Kidney (tissue), 22 donors: ENCODE measurements at places on chromosomes 3 and 15. TPM values are rescaled to one million over a fixed set of nuclear protein-coding genes. Genes with fewer than 3 reads are reported as not detected.

DNA sequence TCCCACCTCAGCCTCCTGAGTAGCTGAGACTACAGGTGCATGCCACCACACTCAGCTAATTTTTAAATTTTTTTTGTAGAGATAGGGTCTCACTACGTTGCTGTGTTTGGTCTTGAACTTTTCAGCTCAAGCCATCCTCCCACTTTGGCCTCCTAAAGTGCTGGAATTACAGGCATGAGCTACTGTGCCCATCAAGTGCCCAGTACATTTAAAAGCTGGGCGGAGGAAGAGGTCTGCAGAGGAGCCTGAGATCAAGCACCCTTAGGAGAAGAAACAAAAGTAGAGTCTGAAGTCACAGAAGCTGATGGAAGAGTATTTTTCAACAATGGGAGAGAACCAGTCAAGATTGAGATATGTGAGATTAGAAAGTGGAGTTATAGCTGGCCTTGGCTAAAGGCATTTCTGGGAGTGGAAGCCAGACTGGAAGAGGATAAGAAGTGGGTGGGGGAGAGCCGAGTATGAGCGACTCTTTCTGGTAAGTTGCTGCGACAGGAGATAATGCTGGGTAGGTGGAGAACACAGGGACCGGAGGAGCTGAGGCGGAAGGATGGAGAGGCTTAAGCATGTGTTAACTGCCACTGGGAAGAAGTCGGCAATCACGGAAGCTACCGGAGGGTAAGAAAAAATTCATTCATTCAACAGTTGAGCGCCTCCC lies 782 bp upstream of the IREB2 start:
- no peak for DNase-seq

DNA sequence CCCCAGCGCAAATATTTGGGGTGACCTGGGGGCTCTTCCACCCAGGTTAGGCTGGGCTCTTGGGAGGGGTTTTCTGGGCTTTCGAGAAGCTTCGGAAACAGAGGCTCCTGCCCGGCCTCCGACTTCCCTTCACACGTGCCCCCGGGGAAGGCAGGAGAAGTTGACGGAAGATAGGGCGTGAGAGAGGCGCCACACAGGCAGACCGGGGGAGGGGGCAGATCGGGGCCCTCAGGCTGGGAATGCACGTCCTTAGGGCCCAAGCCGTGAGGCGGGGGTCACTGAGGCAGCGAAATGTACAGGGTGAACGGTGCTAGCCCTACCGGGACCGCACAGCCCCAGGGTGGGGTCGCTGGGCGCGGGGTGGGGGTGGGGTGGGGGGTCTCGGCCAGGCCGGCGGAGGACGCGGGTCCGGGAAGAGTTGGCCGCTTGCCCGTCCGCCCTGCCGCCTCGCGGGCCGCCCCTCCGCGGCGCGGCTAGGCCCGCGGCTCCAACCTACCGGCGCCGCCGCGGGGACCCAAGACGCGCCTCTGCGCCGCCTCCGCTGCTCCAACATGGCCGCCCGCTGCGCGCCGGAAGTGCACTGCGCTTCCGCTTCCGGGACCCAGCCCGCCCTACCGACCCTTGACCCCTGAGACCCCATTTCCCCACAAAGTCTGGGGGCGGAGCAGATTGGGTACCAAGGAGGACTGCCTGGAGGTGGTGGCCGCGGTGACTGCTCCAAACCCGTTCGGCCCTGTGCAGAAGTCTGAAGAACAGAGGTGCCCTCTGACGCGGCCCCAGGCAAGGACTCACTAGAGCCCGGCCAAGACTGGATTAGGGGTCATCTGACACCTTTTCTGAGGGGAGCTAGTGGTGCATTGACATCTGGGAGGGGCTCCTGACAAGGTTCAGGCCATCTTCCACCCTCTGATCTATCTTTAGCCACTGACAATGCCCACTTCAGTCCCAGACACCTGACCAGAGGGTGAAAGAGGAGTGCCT lies at the start of gene CCDC71:
TSS of gene CCDC71 (minus strand) at position 561 of the 981 bp plus-strand sequence. CDS start 2,123 bp downstream, outside the sequence.
- peak; percentile 91 for DNase-seq

- no peak for DNase-seq
Observed at GRCh38 chr3:32405155-32405554, 13.5 kb downstream of the CMTM7 start.

CADM2 gene
- 0.25 TPM for total RNA-seq

GNAT1 gene
- not detected for total RNA-seq

- no peak for DNase-seq
Observed at GRCh38 chr3:157785102-157785826, 282.0 kb upstream of the VEPH1 start.

GRCh38 chr15:77855871-77856270 lies 221.6 kb downstream of the TBC1D2B start:
- DNase-seq, result no peak

- peak; percentile 58 for DNase-seq
Observed at GRCh38 chr15:43514241-43515057, 3.0 kb upstream of the MAP1A start.

DNA sequence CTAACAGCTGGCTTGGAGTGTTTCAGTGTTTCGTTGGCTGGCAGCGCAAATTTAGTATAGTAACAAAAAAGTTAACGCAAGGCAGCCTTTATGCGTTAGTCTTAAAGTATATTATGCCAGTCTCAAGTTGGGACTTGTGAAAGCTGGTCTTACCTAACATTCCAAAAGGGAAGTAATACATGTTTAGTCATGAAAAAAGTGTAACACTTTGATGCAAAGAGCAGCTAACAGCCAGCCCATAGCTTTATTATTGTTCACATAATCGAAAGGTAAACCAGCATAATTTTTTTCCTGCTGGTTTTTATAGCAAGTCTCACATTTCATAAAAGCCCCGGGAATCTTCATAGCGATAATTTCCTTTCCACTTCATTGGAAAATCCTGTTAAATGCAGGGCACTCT lies 2.4 kb upstream of the GPR87 start:
- no peak for DNase-seq

- DNase-seq, result no peak
Observed at GRCh38 chr3:176088962-176089383, 1108.3 kb downstream of the TBL1XR1 start.

- DNase-seq, result no peak
Observed at GRCh38 chr3:27174530-27174929, 194.7 kb downstream of the NEK10 start.

LRRIQ4 gene
- total RNA-seq, result not detected

GRCh38 chr3:187207624-187208023 lies 10.3 kb downstream of the RTP1 start:
- no peak for DNase-seq

DNA sequence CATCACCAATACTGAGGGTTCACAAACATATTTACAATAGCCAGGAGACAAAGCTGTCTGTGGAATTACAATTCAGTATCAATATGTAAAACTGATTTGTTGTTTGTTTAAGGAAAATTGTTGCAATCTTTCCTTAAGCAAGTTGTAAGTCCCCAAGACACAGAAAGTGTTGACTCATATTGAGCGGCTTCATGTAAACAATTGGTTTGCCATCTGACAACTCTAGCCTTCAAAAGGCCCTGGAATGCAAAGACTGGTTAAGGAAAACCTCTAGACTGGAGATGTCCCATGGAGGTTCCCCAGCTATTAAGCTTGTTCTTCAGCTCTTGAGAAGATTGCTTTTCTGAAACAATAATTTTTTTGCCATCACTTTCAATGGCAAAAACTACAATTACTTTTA lies 283.7 kb upstream of the PROK2 start:
- no peak for DNase-seq

- peak; percentile 69 for DNase-seq
Observed at GRCh38 chr3:14461748-14462324, 59.4 kb downstream of the SLC6A6 start.

- no peak for DNase-seq
Observed at GRCh38 chr3:72258361-72259141, 473.6 kb upstream of the PROK2 start.

MORC1 gene
- 0.06 TPM for total RNA-seq
